Activated CD8-positive, alpha-beta T cell treated with anti-CD3 and anti-CD28 coated beads, Interleukin-2, amount 10 ng/mL, durations not matched to agents 7 days and 5 days (primary cell): ENCODE measurements at places on chromosomes 4 and X. TPM values are rescaled to one million over a fixed set of nuclear protein-coding genes. Genes with fewer than 3 reads are reported as not detected.

DNA sequence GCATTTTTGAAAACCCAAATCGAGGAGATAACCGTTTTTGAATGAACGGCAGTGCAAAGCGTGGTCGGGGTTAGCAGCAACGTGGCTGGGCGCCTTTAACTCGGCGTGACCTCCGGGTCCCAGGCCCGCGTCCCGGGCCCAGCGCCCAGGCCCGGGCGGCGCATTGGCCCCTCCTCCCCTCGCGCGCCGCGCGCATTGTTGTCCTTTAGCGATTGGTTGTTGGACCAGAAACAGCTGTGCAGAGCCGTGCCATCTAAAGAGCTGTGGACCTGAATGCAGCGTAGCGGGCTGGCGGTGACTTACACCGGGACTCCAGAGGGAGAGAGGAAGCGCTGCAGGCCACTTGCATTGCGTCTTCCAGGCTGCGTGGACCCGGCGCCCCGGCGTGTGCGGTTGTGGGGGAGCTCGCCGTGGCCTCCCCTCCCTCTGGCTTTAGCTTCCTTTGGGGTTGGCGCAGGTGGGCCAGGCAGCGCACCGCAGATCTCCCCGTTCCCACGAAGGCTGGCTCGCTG is at the start of gene STOX2:
TSS of gene STOX2 (plus strand) at position 227 of the 512 bp plus-strand sequence. CDS start 1,484 bp downstream, outside the sequence.
- DNase-seq, result peak; percentile 28

GRCh38 chr4:95360256-95360903 is 188.4 kb downstream of the UNC5C start:
- DNase-seq, result no peak

DNA sequence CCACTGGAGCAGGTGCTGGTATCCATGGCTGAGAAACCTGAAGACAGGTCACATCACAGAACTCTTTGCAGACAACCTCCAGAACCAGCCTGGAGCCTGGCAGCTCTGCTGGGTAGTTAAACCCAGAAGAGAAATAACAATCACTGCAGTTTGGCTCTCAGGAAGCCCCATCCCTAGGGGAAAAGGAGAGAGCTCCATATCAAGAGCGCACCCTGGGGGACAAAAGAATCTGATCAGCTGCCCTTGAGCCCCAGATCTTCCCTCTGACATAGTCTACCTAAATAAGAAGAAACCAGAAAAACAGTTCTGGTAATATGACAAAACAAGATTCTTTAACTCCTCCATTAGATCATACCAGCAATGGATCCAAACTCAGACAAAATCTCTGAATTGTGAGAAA is 823.2 kb upstream of the FRG1 start:
- no peak for DNase-seq

The USP17L22 gene
- total RNA-seq, result not detected

The DGKK gene
- total RNA-seq, result not detected

The DCLK2 gene
- not detected for total RNA-seq
